ENCODE measurements at places on chromosomes 3 and 15. TPM values are rescaled to one million over a fixed set of nuclear protein-coding genes. Genes with fewer than 3 reads are reported as not detected.

DNA sequence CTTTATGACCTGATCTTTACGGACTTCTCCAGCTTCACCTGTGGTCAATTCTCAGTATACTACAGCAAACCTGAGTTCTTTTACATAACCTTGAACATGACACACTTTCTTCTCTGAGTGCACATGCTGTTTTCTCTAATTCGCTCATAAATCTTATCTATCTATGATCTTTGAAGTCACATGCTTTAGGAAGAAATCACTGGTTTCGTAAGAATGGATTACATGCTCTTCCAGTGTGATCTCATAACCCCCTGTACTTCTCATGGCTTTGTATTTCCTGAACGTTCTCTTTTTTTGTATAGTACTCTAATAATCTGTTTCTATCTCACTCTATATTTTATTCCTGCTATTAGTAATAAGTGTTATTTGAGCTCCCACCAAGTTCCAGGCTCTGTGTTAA is 1165.2 kb downstream of the TBL1XR1 start:
- no peak for DNase-seq

- no peak for DNase-seq
Observed at GRCh38 chr15:57795261-57795660, 88.7 kb downstream of the POLR2M start.

- DNase-seq: no peak
Observed at GRCh38 chr3:17396036-17396435, 346.4 kb downstream of the TBC1D5 start.

Gene C3orf33
- 5.7 TPM for total RNA-seq
